NCI-H1092 treated with DMSO at 0.1 percent for 48 hours (cell line): ENCODE measurements at places on chromosomes 1 and 21.

GRCh38 chr1:213166852-213167251 lies 115.8 kb downstream of the RPS6KC1 start:
- no peak for DNase-seq

GRCh38 chr1:178494569-178494971 lies 2.2 kb downstream of the CLEC20A start:
- DNase-seq, result no peak

DNA sequence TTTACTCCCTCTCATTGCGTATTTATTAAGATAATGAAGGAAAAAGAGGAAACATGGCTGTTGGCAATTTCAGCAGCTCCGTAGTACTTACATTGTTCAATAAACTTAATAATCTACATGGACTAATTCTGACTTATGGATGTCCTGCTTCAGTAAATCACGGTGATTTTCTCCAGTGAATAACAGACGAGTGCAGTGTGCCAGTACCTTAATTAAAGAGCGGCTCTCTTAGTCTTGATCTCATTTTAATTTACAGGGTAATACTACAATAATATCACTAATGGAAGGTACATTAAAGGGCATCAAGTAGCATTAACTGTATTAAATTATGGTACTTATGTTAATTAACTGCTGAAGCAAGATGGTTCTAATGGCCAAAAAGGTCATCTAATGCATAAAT lies 187.2 kb downstream of the NTNG1 start:
- DNase-seq, result no peak

- no peak for DNase-seq
Observed at GRCh38 chr1:113593550-113594297, 165.6 kb downstream of the PHTF1 start.

DNA sequence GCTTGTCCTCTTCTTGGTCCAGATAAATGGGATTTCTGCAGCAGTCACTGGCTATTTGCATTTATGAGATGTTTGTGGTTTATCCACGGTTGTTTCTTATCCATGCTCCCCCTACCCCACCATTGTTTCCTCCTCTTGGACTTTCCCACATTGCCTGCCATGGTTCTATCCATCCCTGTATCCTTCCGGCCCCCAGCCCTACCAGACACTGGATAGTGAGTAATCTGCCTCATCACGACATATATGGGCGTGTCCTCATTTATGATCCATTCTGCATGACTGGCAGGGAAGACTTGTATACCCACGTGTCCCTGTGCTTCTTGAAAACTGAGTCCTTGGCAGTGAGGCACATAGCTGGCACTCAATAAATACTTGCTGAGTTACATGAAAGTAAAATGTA lies 40.1 kb downstream of the CACNA1S start:
- no peak for DNase-seq

GRCh38 chr1:45442272-45442671 lies 48.7 kb downstream of the TESK2 start:
- DNase-seq, result no peak

GRCh38 chr21:33286600-33287456 lies 20.7 kb downstream of the IL10RB start:
- DNase-seq, result peak; percentile 74

DNA sequence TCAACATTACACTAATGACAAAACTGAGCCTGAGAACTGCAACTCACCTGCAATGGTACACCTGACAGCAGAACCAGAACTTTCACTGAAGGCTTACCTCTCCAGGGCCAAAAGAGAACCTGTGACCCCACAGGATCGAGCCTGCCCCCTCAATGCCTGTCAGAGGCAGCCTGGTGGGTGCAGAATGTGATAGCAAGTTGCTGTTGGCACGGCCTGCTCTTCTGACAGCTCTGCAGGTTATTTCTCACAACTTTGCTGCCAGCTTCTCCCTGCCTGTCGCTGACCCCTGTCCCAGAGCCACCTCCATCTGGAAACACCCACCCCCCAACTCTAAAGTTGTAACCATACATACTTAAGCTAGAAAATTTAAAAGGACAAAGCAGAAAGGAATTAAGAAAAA lies 35.2 kb downstream of the HIVEP3 start:
- DNase-seq, result no peak

GRCh38 chr1:9314711-9315379 lies 22.2 kb downstream of the SPSB1 start:
- DNase-seq, result no peak

GRCh38 chr1:234852659-234853058 lies 242.7 kb upstream of the IRF2BP2 start:
- no peak for DNase-seq

DNA sequence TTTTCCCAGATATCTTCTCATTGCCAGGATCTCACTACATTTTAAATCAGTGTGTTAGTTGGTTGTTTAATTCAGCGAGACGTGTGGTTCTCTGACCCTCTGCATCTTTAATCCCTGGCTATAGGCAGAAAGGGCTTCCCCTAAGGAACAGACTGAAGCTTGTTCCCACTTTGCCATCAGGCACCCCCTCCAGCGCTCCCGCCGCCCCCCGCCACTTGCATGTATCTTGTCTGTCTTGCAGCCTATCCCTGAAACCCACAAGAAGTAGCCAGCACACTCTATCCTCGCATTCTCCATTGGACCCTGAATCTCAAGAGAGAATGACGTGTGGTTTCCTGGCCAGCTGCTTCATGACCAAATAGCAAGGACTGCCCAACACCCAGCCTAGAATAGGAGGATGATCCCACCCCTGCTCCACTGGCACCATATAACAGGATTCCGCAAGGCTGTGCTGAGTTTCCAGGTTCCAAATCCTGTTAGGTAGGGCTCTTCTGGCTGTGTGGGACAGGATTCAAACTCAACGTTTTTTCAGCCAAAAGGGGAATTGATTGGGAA lies 7.8 kb downstream of the CLDN19 start:
- no peak for DNase-seq

DNA sequence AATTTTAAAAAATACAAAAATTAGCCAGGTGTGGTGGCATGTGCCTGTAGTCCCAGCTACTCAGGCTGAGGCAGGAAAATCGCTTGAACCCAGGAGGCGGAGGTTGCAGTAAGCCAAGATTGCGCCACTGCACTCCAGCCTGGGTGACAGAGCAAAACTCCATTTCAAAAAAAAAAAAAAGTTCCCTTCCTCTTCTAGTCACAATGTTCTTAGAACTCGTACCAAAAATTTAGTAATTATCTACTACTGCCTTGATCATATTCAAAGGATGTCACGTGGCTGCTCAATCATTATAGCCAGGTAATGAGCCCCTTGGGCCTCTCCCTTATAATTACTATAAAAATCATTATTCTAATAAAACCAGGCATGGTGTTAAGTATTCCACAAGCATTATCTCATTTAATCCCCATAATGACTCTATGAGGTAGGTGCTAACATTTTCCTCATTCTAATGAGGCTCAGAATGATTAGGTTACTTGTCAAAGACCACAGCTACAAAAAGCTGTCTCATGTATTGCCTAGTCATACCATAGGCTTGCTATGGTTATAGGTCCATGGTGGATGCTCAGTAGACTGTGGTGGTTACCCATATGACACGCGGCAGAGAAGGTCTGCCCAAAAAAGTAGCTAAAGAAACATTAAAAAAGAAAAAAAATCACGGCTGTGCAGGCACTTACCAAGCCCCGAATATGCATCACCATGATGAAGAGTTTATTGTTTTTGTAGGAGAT lies 15.5 kb upstream of the PPP1R15B start:
- no peak for DNase-seq

DNA sequence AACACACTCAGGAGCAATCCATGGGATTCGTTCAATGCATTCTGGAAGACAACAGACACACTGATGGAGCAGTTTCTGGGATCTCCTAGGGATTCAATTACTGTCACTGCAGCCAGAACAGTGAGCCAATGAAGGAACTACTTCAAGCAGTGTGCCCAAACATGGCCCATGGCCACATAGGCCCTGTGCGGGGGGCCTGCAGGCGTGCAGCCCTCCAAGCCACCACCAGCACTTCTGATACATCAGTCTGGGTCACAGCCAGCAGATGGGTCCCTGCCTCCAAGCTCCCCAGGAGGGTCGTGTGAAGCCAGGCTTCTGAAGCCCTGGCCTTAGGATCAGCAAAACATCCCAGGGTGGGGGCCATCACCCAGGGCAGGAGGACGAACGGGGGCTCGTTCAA lies 99.3 kb downstream of the RAVER2 start:
- no peak for DNase-seq

GRCh38 chr21:46092026-46092764 lies 5.7 kb upstream of the COL6A2 start:
- no peak for DNase-seq
